ENCODE measurements at places on chromosomes 2 and 18.
A peak's percentile ranks its signal among the peaks of the same experiment; 100 is the strongest.

DNA sequence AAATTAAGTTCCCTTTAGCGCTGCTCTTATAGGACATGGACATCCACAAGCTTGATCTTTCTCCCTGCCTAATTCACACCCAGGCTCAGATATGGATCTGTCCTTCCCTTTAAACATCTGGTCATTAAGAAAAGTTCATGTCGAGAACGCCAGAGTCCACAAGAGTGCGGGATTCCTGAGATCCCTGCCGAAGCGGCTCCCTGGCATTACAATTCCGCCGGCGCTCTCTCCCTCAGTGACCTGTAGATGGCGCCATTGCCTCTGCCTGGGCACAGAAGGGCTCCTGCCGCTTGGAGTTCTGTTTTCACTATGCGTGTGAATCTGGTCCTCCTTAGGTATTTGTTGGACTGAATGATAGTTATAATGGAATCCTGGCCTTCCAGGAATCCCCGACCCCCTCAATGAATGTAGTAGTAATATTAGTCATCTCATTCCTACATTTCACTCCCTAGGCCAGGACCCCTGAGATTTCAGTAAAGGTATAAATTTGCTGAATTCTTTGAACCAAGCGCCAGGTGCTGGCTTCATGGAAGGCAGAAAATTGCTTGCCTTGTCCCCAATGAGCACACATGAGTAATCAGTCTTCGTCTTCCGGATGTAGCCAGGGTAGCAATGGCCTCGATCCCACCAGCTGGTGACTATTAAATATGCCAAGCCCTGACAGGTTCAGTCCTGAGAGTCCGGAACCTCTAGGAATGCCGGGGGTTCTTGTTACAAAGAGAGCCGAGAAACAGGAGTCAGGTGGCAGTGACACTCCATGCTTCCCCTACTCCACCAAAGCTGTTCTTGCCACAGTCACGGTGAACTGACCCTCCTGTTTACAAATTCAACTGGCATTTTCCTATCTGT lies 26.4 kb upstream of the CD207 start:
- peak; percentile 6 for DNase-seq

GRCh38 chr2:55914786-55915185 lies 8.8 kb downstream of the EFEMP1 start:
- no peak for DNase-seq

DNA sequence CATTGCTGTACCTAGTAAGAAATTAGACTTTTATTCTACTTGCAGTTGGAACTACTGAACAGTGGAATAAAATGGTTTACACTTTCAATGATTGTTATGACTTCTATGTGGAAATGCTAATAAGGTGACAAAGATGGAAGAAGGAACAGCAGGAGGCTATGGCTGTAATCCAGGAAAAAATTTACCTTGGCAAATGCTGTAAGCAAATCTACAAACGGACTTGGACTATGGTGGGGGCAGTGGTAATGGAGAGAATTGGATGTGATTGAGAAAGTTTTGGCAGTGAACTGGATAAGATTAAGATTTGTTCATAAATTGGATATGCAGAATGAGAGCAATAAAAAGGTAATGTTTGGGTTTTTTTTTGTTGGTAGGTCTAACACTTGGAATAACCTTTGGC lies 111.0 kb upstream of the ERBB4 start:
- no peak for DNase-seq

DNA sequence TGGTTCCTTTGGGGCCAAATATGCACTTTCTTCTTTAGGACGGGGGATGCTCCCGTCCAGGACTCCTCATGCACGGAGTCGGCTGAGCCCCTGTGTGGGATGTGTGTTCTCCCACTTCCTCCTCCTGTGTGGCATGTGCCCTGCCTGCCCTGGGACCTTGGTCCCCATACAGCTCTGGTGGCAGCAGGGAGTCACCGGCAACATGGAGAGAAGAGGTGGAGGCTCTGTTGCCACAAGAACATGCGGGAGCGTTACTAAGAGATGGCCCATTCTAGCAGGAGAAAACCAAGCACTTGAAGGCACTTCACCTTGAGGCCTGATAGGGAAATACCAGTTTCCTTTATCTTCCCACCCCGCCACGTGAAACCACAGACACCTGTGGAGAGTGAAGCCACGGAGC lies 98.0 kb downstream of the DDX1 start:
- DNase-seq: no peak

GRCh38 chr2:158046121-158046880 lies 55.4 kb upstream of the UPP2 start:
- DNase-seq: no peak

DNA sequence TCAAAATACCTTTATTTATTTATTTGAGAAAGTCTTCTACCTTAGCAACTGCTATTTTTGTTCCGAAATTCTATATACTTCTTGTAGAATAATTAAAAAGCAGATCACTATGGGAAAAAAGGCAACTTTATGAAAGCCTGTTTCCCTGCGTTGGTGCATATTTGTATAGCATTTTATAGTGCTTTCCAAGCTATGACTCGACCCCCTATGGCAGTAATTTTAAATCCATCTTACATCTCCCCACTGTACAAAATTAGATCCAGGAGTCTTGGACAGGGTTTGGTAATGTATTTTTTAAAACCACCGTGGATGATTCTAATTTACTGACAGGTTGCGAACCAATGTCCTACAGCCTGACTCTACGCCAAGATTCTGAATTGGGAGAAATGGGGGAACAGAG lies 10.1 kb downstream of the TANK start:
- DNase-seq: no peak

- DNase-seq: no peak
Observed at GRCh38 chr18:32674491-32674890, 98.3 kb downstream of the KLHL14 start.

GRCh38 chr18:75742516-75742915 lies 315.0 kb upstream of the SMIM21 start:
- no peak for DNase-seq

DNA sequence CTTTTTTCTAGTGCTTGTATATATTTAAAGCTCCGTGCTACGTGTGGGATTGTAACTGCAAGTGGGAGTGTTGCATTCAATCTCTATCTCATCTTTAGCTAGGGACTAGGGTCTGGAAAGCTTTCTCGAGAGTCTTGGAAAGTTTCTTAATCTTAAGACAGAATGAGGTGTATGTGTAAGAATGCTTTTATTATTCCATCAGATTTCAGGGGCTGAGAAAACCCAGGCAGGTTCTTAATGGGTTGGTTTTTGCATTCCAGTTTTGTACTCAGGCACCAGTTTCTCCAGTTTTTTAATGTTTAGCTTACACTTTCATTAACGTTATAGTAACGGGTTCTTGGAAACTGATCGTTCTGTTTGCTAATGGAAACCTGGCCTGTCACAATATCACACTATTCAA lies 20.3 kb downstream of the MRPL19 start:
- DNase-seq: no peak

DNA sequence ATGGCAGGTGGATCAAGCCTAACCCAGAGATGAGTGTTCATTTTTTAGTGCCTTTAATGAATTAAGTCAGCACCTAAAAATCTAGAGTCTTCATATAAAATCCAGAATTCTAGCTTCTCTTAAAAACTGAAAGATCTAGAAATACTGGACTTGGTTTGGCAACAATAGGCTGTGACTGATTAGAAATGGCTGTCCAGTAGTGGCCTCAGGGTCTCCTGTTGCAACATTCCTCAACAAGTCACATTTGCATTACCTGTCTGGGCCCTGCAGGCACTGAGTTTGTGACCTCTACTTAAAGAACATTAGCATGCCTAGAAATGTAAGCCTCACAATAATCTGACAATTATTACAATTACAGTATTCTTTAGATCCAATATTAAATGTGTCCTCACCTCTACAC lies 33.1 kb downstream of the MBD2 start:
- no peak for DNase-seq

Data from epithelial cell of prostate (primary cell).